HS-5 (cell line): ENCODE measurements at places on chromosomes 13 and 19.

GRCh38 chr13:113837560-113838355, 26.1 kb downstream of the GAS6 start:
- DNase-seq, result peak; percentile 67

- no peak for DNase-seq
Measured at GRCh38 chr19:6014551-6015135, 36.7 kb upstream of the RANBP3 start.

DNA sequence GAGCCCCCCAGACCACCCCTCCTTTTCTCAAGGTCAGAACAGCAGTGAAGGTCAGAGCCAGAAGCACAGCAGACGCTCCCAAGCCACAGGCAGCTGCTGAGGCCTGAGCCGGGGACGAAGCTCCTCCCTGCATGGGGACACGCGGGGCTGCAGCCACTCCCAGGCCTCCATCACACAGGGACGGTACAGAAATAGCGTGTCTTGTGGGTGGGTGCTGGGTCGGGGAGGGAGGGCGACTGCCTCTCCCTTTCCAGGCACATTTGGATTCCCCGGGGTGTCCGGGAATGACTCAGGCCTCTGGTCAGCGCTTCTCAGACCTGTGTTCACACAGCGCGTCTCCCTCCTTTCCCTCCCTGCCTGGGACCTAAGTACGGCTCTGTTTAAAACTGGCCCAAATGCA, 33.2 kb downstream of the RASA3 start:
- DNase-seq, result no peak

GRCh38 chr19:53649746-53650593, 18.2 kb downstream of the DPRX start:
- DNase-seq, result no peak

GRCh38 chr13:80973721-80974120, 632.8 kb upstream of the SPRY2 start:
- DNase-seq, result no peak

GRCh38 chr13:45773944-45774343, 71.8 kb downstream of the CBY2 start:
- no peak for DNase-seq

DNA sequence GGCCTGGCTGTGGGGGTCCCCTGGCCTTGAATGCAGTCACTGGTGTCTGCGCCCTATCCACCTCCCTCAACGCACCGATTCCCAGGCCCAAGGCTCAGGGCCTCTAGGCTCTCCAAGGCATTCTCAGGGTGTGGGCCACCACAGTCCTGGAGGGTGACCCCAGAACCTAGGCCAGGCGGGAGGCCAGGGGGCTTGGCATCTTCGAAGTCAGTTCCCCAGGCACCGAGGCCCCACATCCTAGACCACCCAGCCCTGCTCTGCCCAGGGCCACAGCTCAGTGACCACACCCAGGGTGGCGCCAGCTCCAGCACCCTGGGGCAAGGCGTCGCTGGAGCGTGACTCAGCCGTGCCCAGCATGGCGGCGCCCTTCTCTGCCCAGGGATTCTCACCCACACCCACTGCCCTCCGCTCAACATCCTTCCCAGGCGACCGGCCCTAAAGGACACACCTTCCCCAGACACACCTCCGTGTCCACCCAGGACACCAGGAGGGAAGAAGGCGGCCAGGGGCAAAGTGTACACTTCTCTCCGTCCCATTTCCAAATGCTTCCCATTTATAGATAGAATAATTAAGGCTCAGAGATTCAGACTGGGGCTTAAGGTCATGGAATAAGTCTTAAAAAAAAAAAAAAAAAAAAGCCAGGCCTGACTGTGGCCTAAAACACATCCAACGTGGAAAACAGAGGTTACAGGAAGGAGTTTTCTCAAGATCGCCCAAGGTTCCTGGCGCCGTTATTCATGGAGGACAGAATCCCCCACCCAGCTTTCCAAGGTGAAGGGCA, 36.4 kb upstream of the NANOS3 start:
- no peak for DNase-seq

GRCh38 chr13:69373747-69374425, 733.7 kb upstream of the ATXN8OS start:
- DNase-seq, result no peak

DNA sequence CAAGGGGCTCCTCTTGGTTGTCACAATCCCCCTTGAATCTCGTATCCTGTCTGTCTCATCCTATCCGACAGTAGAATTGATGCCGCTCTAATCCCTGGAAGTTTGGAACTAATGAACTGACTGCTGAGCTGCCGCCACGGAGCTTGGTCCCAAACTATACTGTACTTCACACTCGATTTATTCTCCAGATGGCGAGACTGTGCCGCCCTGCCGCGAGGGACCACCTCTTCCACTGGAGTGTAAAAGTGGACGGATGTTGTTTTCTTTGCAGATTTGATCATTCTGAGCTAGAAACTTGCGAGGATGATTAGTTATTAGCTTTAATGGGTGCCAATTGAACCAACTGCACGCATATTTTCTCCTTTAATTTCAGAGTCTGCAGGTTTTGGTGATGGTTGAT, 117.2 kb downstream of the ZIC5 start:
- no peak for DNase-seq

DNA sequence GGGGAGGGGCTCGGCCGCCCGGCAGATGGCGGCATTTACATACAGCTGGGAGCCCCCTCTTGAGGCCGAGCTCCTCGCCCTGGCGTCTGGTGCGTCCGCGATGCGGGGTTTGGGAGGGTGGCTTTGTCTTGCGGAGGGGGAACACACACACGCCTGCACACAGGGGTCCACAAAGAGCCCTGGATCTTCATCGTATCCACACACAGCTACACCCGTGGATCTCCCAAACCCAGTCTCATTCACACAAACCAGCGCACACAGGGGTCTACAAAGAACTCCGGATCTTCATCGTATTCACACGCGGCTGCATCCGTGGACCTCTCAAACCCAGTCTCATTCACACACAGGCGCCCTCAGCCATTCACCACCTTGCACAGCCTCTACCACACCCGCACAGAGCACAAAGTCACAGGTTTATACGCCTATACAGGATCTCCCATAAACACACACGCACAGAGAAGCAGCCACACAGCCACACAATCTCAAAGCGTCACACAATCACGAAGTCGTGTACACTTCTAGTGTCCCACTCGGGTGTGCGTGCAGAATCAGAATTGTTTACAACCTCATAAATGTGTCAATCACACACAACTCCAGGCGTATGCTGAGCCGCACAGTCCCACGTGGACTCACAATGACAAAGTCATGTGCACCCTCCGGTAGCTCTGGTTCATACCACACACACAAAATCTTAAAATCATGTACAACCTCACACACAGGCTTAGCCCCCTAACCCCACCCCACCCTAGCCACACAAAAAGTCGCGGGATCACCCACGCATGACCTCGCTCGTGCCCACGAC, 550 bp upstream of the DLL3 start:
- no peak for DNase-seq

- no peak for DNase-seq
Measured at GRCh38 chr19:8517551-8518442, 3.8 kb upstream of the ZNF414 start.

- no peak for DNase-seq
Measured at GRCh38 chr19:4350726-4351125, 7.4 kb downstream of the MPND start.

DNA sequence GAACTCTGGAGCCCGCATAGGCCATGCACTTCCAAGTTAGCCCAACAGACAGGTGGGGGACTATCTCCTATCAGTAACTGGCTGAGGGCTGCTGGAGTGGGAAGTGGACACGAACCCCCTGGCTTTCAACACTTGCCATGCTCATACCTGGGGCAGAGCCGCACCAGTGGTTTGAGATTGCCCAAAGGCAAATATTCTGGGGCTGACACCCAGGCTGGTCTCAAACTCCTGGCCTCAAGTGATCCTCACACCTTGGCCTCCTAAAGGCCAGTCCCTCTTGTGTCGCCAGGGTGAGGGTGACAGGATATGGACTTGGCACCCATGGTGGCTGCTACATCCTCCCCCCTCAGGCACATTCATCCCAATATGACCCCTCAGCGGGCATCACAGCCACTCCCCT, 13.1 kb downstream of the NFKBID start:
- DNase-seq, result no peak

GRCh38 chr19:2475018-2475701, 767 bp upstream of the GADD45B start:
- no peak for DNase-seq

DNA sequence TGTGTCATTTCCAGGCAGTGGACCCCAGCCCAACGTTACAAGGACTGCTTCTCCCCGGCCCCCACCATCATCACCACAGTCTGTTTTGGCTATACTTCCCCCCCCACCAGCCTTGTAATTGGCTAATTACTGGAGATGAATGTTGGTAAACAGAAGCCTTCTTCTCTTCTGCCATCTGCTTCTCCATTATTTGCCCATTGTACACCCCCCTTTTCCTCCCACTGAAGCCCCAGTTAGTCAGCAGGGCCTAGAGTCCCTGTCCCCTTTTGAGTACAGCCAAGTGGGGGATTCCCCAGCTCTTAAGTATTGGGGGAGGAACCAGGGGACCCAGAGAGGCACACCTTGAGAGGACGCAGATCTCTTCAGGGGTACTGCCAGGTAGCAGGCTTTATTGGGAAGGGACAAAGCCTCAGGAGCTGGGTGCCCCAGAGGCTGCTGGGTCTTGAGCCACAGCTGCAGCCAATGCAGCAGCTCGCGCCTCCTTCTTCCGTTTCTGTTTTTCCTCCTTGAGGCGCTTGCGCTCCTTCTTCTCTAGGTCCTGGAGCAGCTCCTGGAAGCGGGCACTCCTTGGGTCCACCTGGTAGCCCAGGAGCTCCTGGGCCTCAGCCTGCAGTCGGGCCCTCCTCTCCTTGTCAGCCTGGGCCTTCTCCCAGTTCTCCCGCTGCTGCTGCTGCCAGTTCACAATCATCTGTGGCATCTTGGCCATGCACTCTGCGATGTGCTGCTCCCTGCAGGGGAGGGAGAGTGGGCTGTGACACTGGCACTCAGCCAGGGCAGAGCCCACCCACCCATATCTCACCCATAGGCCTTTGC, 3.0 kb downstream of the GADD45GIP1 start:
- no peak for DNase-seq

DNA sequence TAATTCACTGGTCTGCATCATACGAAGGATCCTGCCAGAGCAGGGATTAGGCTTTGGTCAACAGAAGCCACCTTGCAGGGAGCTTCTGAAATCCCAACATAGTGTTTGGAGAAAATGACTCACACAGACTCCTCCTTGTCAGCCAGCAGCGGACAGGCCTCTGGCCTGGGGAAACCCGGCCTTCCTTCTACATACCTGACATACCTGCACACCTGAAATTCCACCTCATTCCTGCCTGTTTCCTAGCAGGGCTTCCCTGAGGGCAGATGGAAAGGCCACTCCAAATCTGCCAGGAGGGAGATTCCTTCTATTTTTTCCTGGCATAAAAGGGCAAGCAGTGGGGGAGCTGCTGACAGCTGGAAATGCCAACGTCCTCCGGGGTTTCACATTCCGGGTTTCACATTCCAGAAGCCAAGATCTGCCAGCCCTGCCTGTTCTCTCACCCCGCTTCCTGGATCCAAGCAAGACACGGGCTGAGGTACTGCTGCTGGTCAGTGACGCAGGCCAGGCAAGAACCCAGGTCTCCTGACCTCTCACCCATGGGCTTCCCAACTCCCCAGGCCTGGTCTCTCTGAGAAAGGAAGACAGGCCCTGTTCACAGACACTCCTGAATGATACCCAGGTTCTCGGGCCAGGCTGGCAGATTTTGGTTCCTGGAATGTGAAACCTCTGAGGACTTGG, 18.2 kb upstream of the IGFL1 start:
- DNase-seq, result no peak

DNA sequence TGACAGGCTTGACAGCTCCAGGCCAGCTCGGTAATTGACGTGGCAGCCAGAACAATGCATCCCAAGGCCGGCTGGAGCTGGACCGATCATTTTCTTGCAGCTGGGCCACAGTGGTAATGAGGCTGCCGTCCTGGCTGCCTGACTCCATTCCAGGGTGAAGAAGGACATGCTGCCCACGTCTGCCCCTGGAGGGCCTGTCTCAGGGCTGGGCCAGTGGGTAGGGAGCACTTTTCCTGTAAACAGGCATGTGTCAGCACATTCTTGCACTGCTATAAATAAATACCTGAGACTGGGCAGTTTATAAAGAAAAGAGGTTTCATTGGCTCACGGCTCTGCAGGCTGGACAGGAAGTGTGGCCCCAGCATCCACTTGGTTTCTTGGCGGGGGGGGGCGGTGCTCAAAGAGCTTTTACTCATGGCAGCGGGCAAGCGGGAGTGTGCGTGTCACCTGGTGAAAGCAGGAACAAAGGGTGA, 38.1 kb upstream of the KCTD15 start:
- no peak for DNase-seq

DNA sequence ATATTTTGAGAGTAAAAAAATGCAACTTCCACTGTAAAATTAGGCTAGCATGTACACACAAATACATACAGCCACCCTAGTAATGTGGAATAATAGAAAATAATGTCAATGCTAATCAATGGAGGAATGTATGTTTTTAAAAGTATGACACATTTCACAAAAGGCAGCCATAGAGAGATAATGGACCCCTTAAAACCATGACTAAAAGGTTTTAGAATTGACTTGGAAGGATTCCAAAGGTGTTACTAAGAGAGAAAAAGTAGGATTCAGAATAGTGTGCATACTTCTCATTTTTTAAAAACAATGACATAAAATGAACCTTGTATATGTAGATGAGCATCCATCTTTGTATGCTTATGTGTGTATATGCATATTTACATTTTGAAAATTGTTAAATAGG, 597.9 kb upstream of the PCDH9 start:
- DNase-seq, result peak; percentile 28

GRCh38 chr19:55208880-55209692, at the start of gene PTPRH:
Gene PTPRH, minus strand, starts transcription at chr19:55209501. Its CDS starts 68 bp downstream, at chr19:55209433.
- no peak for DNase-seq

DNA sequence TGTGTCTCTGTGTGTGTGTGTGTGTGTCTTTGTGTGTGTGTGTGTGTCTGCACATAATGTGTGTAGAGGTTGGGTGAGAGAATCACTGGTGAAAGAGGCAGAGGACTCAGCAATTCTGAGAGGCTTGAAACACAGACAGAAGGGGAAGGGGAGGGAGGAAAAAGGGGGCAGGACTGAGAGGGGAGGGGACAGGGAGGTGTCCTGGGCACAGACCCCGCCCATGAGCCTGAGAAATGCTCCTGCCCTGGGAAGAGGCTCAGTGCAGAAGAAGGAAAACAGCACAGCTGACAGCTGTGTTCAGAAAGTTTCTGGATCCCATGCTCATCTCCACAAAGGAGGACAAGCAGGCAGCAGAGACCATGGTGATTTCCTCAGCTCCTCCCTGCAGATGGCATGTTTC, 59.1 kb upstream of the CEACAM8 start:
- no peak for DNase-seq
